ENCODE measurements at places on chromosomes 12 and 14.

DNA sequence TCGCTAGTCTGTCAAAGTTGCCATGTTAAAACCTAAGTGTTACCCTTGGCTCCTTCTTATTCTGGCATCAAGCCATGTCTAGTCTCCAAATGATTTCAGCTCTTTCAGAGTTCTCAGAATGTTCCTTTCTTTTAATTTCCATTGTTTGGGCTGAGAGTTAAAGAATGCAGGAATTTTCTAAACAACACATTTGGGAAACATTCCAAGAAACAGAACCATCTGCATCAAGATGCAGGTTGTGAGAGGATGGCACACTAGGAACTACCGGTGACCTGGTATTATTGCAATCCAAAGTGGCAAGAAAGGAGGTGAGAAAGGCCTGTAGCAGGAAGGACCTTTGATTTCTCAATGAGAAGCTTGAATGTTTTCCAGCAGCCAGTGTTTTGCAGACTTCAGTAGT is 30.1 kb downstream of the SLC35F4 start:
- no peak for DNase-seq

- DNase-seq: no peak
Observed at GRCh38 chr12:51186465-51187085, 13.6 kb upstream of the TFCP2 start.

- no peak for DNase-seq
Observed at GRCh38 chr14:33009673-33010072, 71.0 kb downstream of the NPAS3 start.

GRCh38 chr12:50980545-50980944 is 28.2 kb downstream of the HIGD1C start:
- no peak for DNase-seq

DNA sequence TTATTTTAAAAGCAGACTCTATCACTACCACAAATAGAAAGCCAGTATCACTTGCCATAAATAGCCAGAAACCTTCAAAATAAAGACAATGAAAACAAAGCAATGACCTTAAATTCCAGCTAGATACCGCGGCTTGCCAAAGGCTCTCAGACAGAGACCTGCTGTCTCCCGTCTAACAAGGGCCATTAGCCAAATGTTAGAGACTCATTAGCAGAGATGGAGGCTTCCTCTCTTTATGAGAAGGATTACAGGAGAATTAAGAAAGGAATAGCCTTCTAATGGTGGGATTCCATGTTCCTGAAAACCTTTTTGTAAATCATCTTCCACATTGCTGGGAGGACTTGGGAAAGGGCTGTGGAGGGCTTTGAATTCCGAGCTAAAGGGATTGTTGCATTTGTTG is 206.7 kb downstream of the AACS start:
- no peak for DNase-seq
